Cardiac muscle cell (in vitro differentiated cells and primary cell): ENCODE measurements at places on chromosomes 12 and 14.

DNA sequence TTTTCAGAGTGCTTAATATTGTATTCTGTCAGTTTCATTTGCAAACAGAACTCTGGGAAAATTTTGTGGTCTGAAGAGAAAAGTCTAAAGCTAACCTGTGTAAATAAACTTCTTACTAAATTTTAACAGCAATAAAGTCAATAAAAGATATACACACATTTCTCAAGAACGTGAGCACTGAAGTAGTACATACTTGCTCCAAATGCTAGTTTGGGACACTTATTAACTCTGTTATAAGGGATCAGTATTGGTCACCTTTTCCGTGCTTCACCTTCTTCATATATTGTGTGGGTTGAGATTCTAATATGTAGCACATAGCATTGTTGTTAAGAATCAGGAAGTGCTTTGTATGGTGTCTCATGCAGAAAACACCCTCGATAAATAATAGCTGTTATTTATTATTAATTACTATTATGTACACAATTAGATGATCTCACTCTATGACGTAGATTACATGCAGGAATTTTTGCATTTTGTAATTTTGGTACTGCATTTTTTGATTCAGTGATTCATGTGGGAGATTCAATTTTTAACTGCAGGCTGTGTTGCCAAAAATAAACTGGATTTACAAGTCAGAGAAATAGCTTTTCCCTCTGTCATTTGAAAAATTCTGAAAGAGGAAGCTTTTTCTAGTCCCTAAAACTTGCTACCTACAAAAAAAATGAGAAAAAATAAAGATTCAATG, 300.9 kb downstream of the ACSS3 start:
- no peak overlapping the region for H3K27ac ChIP-seq
- no peaks in the 10 kb centered on the region for H3K4me1 ChIP-seq
- DNase-seq: no peak
- H3K36me3 ChIP-seq: no peaks in the 10 kb centered on the region

DNA sequence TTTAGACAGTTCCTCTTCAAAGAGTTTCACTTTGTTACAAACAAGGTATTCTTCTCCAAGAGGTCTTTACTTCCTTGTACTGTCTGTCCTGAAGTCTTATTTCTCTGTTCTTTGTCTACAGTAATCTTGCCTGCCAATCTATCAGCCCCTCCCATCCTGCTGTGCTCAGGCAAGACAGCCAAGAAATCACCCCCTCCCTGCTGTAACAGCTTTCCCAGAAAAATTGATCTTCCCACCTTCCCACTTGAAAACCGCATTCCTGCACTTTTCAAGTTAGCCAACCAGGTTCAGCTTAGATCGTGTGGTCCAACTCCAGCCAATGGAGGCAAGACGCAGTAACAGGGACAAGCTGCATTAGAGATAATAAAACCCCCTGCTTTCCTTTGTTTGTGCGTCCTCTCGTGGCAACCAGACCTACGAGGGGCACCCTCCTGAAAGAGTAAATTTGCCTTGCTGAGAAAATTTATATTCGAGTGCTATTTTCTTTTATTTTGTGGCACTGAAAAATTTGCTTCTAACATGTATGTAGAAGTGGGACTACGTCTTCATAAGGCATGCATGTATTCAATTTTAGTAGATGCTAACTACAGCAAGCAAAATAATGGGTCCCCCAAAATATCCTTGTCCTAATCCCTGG, 46.5 kb upstream of the ESR2 start:
- no peak for DNase-seq
- no peak overlapping the region for H3K4me3 ChIP-seq
- H3K27ac ChIP-seq: no peak overlapping the region
- no peaks in the 10 kb centered on the region for H3K27me3 ChIP-seq

- no peaks in the 10 kb centered on the region for H3K27me3 ChIP-seq
- no peaks in the 10 kb centered on the region for H3K36me3 ChIP-seq
- H3K4me3 ChIP-seq: no peak overlapping the region
- no peak overlapping the region for H3K27ac ChIP-seq
- no peaks in the 10 kb centered on the region for H3K4me1 ChIP-seq
- no peak for DNase-seq
These were observed 4.6 kb upstream of the CEP128 start for GRCh38 chr14:80946187-80946586.

DNA sequence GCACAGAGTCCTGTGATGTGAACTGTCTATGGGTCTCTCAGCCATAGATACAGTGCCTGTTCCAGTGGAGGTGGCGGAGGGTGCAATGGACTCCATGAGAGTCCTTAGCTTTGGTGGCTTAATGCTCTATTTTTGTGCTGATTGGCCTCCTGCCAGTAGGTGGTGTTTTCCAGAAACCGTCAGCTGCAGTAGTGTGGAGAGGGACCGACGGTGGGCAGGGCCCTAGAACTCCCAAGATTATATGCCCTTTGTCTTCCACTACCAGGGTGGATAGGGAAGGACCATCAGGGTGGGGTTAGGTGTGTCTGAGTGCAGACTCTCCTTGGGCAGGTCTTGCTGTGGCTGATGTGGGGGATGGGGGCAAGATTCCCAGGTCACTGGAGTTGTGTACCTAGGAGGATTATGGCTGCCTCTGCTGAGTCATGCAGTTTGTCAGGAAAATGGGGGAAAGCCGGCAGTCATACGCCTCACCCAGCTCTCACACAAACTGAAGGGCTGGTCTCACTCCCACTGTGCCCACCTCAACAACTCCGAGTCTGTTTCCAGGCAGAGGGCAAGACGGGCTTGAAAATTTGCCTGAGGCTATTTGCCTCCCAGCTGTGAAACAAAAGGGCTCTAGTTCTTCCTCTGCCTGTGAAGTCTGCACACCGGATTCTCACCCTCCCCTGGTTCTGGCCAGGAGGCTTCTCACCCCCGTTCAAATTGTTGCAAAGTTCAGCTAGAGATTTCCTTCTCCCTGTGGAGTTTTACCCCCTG, 24.9 kb upstream of the ZDHHC17 start:
- no peaks in the 10 kb centered on the region for H3K27me3 ChIP-seq
- no peak for DNase-seq
- no peaks in the 10 kb centered on the region for H3K4me1 ChIP-seq
- no peak overlapping the region for H3K4me3 ChIP-seq
- H3K27ac ChIP-seq: no peak overlapping the region

GRCh38 chr12:31599053-31599452, 8.1 kb upstream of the DENND5B start:
- no peak overlapping the region for H3K4me3 ChIP-seq
- no peaks in the 10 kb centered on the region for H3K4me1 ChIP-seq
- H3K36me3 ChIP-seq: no peaks in the 10 kb centered on the region
- no peak overlapping the region for H3K27ac ChIP-seq
- H3K27me3 ChIP-seq: no peaks in the 10 kb centered on the region

GRCh38 chr14:91009501-91010152, 50.8 kb downstream of the RPS6KA5 start:
- H3K27ac ChIP-seq: no peak overlapping the region
- H3K36me3 ChIP-seq: no peaks in the 10 kb centered on the region
- no peak for DNase-seq
- H3K4me3 ChIP-seq: no peak overlapping the region
- H3K27me3 ChIP-seq: no peaks in the 10 kb centered on the region
